GM04504 (cell line): ENCODE measurements at places on chromosomes 2 and 18.
A peak's percentile ranks its signal among the peaks of the same experiment; 100 is the strongest.

GRCh38 chr2:10973766-10974165, 62.0 kb downstream of the KCNF1 start:
- no peak for DNase-seq

- no peak for DNase-seq
These were observed 23.1 kb downstream of the PDK1 start for GRCh38 chr2:172578860-172579512.

GRCh38 chr2:229732897-229733296, 18.5 kb upstream of the DNER start:
- no peak for DNase-seq

DNA sequence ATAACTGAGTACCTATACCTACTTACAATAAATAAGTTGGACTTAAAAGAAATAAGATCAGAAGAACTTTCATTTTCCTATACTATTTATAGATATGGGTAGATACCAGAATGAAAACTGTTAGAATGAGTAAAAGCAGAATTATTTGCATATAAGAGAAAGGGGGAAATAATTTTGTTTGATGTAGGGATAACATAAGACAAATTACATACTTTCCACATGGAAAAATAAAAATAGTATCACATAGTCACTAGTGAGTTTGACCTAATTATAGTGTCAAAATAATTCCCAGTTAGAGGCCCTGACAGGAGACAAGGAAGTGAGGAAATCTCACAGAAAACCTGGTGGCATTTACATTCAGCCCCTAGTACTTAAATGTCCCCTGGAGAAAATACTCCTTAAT, 28.6 kb downstream of the KCMF1 start:
- DNase-seq = no peak

DNA sequence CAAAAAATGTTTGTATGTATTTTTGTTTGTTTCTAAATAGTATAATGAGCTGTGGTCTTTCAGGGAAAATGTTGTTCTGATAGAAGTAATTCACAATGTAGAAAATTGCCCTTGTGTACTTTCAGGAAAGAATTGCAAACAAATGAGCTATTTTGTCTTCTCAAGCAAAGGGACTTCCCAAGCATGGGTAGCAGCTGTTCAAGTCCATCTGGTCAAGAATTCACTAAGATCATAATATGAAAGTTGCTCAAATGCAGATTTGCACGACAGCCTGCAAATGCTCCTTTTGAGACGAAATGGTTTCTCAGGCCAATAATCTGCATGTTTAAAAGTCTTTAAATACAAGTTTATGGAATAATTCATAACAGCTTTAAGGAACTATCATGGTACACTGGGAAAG, 51.9 kb upstream of the HNMT start:
- no peak for DNase-seq

DNA sequence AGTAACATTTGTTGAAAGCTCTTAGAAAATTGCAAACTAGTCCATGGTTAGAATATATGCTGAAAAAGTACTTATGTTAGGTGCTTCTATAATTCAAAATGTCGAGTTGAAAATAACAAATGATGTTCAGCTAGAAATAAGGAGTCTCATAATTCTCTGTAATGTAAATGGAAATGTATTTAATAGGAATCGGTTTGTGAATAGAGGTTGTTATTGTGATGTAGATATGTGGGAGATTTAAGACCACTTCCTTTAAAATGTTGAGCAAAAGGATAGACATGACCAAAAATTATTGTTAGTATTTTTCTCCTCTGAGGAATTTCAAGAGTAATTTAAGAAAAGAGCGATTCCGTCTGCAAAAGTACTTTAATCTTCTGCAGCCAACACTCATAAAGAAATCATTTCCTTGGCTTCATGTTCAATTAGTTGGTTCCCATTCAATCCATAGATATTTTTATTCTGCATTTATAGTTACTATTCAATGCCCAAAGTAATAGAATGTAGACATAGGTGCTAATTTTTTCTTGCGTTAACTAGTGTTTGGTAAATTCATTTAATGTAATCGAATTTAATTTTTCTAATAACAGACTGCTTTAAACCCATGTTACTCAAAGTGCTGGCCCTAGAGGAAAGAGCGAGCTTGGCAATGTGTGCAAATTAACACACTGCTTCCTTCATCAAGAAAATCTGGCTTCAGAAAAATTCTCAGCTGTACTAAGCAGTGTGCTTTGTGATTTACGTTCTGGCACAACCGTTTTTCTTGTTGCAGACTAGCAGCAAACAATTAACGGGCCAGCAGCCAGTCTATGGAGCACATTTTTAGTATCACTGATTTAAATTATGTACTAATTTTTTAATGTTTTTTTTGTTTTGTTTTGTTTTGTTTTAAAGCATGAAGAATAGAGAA, 32.2 kb downstream of the FN1 start:
- no peak for DNase-seq

DNA sequence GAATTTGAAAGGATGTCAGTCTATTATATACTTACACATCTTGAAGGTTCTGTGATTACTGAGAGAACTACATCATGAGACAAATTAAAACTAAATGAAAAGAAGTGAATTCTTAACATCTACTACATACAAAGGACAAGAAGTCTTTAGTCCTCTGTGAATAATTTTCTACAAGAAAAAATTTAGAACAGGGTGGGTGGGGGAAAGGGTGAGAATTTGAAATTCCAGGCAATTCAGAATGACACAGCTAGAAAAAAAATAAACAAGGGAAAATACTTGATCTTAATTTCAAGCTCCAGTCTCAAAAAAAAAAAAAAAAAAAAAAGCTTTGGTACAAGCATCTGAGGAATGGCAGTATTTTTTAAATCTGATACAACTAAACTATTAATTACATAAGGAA, 15.5 kb downstream of the CUL3 start:
- DNase-seq = no peak

DNA sequence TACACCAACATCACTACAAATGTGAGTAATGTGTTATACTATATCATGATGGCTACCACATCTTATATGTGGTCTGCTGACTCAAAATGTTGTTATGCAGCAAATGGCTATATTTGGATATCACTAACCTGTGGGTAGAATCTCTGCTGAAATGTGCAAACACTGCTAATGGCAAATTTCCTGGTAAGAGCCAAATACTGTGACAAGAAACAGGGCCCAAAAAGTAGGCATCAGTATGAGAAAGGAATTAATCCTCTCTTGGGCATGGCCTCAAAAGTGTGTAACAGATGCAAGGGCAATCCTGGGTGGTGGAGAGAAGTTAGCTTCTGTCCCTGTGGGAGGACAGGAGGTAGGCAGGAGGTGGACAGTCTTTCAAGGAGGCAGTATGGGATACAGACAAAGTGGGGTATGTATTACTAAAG, 13.3 kb downstream of the ATF2 start:
- DNase-seq = peak; percentile 24

- DNase-seq = no peak
These were observed 12.3 kb downstream of the KCTD1 start for GRCh38 chr18:26536032-26536431.

DNA sequence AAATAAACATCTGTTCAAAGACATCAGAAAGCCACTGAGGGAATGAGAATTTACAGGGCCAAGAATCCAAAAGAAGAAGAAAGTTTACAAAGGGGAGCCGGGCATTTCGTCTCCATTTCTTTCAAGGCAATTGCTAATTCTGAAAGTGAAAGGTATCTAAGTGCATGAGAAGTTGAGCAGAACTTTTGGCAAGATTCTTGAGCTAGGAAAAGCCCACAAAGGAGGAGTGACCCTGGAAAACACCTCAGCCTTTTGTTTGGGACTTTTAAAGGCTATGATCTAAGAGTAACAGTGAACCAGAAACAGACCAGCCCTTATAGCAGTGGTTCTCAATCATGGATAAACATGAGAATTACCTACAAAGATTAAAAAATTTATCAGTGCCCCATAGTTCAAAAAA, 87.4 kb downstream of the MDH1 start:
- no peak for DNase-seq

GRCh38 chr2:69933254-69933828, 18.4 kb downstream of the MXD1 start:
- DNase-seq = no peak

- DNase-seq = no peak
These were observed 29.8 kb downstream of the KLF7 start for GRCh38 chr2:207135801-207136457.

DNA sequence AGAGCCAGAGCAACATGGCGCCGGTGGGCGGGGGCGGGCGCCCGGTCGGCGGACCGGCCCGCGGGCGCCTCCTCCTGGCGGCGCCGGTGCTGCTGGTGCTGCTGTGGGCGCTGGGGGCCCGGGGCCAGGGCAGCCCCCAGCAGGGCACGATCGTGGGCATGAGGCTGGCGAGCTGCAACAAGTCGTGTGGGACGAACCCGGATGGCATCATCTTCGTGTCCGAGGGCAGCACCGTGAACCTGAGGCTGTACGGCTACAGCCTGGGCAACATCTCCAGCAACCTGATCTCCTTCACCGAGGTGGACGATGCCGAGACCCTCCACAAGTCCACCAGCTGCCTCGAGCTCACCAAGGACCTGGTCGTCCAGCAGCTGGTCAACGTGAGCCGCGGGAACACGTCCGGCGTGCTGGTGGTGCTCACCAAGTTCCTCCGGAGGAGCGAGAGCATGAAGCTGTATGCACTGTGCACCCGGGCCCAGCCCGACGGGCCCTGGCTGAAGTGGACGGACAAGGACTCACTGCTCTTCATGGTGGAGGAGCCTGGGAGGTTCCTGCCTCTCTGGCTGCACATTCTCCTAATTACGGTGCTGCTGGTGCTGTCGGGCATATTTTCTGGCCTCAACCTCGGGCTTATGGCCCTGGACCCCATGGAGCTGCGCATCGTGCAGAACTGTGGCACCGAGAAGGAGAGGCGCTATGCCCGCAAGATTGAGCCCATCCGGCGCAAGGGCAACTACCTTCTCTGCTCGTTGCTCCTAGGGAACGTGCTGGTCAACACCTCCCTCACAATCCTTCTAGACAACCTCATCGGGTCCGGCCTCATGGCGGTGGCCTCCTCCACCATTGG, 507 bp downstream of the CNNM4 start:
- DNase-seq = no peak

DNA sequence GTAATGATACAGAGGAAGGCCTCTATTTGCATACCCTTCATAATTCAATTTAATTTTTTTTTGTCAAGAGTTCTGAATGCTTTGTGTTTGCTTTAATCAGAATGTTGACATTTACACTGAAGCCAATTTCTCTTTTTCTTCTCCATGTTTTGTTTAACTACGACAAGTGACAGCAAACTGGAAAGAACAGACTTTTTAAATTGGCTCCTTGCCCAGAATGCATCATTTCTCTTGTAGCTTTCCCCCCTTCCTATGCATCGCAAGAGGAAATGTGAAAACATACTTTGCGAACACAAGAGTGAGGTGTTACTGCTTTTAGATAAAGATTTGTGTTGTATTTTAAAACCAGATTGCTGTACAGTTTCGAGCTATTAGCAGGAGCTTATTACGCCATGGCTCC, 955.2 kb upstream of the CELF4 start:
- DNase-seq = no peak

- DNase-seq = no peak
These were observed 13.3 kb downstream of the DHX57 start for GRCh38 chr2:38862476-38862875.

DNA sequence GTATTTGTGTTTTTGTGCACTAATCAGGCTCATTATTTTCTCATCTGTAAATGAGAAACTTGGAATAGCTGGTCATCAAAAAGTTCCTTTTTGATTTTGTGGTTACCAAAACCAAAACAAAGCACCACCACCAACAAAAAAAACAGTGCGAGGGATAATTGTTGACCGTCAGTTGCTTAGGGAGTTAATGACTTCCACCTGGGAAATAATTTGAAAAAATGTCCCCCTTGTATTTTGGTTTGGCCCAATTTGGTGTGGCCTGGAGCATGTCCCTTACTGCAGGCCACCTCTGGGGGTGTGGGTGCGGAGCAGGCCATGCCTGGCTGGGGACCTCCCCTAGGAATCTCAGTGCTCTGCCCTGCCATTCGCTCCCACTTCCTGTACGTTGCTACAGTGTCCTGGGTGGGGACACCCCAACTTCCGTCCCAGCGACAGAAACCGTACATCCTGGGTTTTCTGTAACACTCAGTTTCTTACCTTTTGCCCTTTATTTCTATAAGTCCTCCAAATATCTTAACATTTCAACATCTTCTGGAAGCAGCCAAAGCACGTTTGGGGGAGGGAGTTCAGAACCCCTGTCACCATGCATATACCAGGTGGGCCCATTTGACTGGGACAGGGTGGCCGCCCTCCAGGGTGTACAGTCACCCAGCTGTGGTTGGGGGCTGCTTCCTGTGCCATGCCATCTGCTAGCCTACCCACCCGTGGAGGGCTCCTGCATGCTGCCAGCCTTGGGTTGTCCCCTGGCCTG, 31.3 kb downstream of the NCK2 start:
- peak; percentile 24 for DNase-seq

DNA sequence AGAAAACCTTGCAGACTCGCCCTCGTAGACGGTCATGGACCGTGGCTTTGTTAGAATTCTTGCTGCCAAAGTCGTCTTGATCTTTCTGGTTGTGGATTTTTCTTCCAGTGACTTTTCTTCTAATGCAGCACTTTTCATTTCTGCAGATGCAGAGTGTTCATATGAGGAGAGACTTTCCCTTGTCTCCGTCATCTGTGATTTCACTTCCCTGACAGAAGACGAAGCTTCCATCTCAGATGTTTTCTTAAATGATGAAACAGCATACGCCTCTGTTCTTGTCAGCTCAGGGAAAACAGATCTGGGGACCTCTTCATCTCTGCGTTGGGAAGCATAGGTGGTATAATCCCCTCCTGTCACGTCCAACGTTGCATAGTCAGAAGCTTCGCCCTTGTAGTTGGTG, 50.9 kb downstream of the PLEKHA3 start:
- DNase-seq = no peak

DNA sequence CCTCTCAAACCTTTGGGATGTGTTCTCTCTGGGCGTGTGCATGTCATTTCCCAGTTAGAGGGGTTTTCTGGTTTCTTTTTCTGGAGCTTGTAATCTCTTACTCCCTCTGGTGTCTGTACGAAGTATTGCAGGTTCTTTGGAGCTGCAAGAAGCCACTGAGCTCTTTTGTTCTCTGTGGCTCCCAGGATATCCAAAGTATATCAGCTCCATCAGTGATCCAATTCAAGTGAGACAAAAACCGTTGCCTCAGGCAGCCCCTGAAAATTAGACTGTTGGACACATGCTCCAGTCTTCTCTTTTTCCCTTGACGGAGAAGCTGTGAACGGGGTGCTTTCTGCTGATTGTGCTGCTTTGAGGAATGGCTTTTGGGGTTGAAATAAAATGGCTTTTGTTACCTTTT, 59.0 kb upstream of the LDLRAD4 start:
- peak; percentile 35 for DNase-seq

- no peak for DNase-seq
These were observed 32.1 kb upstream of the INSIG2 start for GRCh38 chr2:118056165-118056534.
